ENCODE measurements at places on chromosomes 5 and 9. TPM values are rescaled to one million over a fixed set of nuclear protein-coding genes. Genes with fewer than 3 reads are reported as not detected.

The SH3GL2 gene
- 0.16 TPM for total RNA-seq

The NDFIP1 gene
- 135 TPM for total RNA-seq

The GNA14 gene
- total RNA-seq: 2.9 TPM

The RNF145 gene
- 68.2 TPM for total RNA-seq

The CCT5 gene
- total RNA-seq: 208 TPM

The LCN2 gene
- 38.5 TPM for total RNA-seq

The CARD6 gene
- total RNA-seq: 16.7 TPM

The KCTD16 gene
- 0.32 TPM for total RNA-seq

The EGR1 gene
- 11.8 TPM for total RNA-seq

The IQGAP2 gene
- total RNA-seq: 70.2 TPM

The NR2F1-AS1 gene
- 17.4 TPM for total RNA-seq

The SLC45A2 gene
- total RNA-seq: not detected

The SHOC1 gene
- total RNA-seq: 0.33 TPM

The FAM153A gene
- total RNA-seq: 0.98 TPM

The EGFL7 gene
- 138 TPM for total RNA-seq

The SPATA31D4 gene
- total RNA-seq: not detected

The CAMSAP1 gene
- total RNA-seq: 25.0 TPM

The WASHC1 gene
- 3.7 TPM for total RNA-seq

The HRH2 gene
- 0.73 TPM for total RNA-seq

The MEGF10 gene
- total RNA-seq: 14.4 TPM

The CLPTM1L gene
- 121 TPM for total RNA-seq

The HAUS6 gene
- 10.5 TPM for total RNA-seq

The FCN2 gene
- 1.8 TPM for total RNA-seq

The PRRX2 gene
- total RNA-seq: 4.4 TPM

The FRRS1L gene
- total RNA-seq: 2.0 TPM

The FIBCD1 gene
- total RNA-seq: 0.16 TPM

The ITK gene
- 3.3 TPM for total RNA-seq

The IL31RA gene
- total RNA-seq: not detected

The TAF11L14 gene
- not detected for total RNA-seq

The HMCN2 gene
- 0.29 TPM for total RNA-seq

The BTNL3 gene
- under 0.01 TPM for total RNA-seq

The SARDH gene
- 0.16 TPM for total RNA-seq

The ABO gene
- total RNA-seq: 1.1 TPM

The SLC4A9 gene
- not detected for total RNA-seq

The MELK gene
- total RNA-seq: not detected

The FOXI1 gene
- not detected for total RNA-seq

The SLC22A4 gene
- 2.3 TPM for total RNA-seq

The CARTPT gene
- total RNA-seq: not detected

The GLRA1 gene
- not detected for total RNA-seq

The IER5L gene
- total RNA-seq: 4.3 TPM

The DBN1 gene
- total RNA-seq: 30.7 TPM

The FABP6 gene
- total RNA-seq: not detected

The C8G gene
- total RNA-seq: not detected

The KCNV2 gene
- not detected for total RNA-seq

The CAMK4 gene
- 1.4 TPM for total RNA-seq

The MTMR12 gene
- 43.0 TPM for total RNA-seq

The OR13C2 gene
- total RNA-seq: not detected

The ENHO gene
- total RNA-seq: 1.8 TPM

The SPAG8 gene
- total RNA-seq: 1.1 TPM

The PCDHGB7 gene
- total RNA-seq: 15.4 TPM

The WHRN gene
- 15.1 TPM for total RNA-seq

The DRD1 gene
- under 0.01 TPM for total RNA-seq

The PLCXD3 gene
- 2.0 TPM for total RNA-seq

The OGN gene
- 92.5 TPM for total RNA-seq

The TSSK1B gene
- total RNA-seq: 0.73 TPM

The PCDHGB6 gene
- 8.8 TPM for total RNA-seq

The DPH7 gene
- 23.4 TPM for total RNA-seq

The GFPT2 gene
- total RNA-seq: 27.2 TPM

The LEAP2 gene
- 0.80 TPM for total RNA-seq

Data from breast epithelium (tissue), 4 donors.